Choroid plexus epithelial cell (primary cell): ENCODE measurements at places on chromosomes 4 and X.

DNA sequence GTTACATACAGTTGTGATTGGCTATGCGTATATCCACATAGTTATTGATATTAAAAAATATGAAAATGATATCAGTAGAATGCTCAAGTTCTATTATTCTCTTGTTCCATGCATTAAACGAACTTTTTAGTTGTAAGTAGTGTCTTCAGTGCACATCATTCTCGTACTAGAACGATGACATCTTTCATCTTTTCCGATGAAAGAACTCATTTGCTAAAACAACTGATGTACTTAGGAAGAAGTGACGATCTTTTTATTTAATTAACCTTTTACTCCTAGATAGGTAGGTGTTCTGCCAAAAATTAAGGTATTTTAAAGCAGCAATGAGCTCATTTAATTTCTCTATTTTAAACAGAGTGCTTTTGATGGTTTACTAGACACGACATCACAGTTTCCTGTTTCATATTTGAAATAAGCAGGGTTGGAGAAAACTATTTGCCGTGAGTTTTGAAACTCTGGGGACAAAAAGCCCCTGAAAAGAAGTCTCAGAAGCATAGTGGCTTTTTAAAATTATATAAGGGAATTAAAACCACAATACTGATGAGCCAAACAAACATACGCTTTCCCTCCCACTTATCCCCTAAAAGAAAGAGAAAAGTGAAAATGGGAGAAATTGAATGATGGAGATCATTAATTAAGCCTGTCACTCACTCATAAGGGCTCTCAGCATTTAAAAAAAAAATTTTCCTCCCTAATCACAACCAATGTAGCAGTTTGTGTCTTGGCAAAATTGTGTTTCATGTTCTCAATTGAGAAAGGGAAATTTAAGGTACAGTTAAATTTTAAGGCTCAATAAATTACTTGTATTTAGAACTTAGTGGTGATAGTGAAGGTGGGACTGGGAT is 25.6 kb downstream of the SPRY1 start:
- DNase-seq = no peak

GRCh38 chr4:7762376-7763030 is 177.2 kb downstream of the AFAP1 start:
- no peak for DNase-seq

DNA sequence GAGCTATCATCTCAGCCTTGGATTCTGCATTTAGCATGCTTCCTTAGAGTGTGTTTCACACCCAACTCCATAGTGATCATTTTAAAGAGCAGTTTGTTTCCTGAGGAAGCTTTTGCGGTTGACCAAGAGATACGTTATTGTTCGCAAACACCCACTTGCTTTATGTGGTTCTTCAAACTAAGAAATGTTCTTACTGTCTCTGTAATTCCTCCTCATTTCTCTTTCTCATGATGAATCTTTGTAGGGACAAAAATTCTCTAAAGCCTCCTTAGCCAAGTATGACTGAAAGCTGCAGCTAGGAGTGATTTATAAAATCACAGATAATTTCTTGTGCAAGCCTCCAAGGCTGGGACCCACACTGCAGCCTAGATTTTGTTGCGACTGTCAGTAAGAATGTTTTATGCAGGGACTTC is 10.0 kb downstream of the TNIP3 start:
- DNase-seq = no peak

DNA sequence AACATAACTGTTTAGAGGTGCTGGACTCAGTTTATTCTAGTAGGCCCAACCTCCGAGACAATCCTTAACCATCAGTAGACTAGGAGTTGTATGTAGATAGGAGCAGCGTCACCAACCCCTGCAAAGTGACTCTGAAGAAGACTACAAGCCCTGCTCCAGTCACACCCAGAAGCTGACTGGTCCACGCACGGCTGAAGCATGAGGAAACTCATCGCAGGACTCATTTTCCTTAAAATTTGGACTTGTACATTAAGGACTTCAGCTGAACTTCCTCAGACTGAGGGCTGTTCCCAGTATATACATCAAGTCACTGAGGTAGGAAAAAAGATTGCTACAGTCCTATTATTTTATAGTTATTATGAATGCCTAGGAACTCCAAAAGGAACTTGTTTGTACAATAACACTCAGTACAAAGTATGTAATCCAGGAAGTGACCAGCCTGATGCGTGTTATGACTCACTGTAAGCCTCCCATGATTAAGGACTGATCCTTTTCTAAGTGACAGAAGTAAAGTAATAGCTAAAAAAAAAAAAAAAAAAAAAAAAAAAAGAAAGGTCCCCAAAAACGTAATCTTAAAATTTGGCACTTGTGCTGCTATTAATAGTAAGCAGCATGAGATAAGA is 41.6 kb upstream of the UGT2B7 start:
- DNase-seq = peak; percentile 86

- DNase-seq = no peak
Observed at GRCh38 chrX:45422216-45422925, 221.7 kb upstream of the DIPK2B start.

DNA sequence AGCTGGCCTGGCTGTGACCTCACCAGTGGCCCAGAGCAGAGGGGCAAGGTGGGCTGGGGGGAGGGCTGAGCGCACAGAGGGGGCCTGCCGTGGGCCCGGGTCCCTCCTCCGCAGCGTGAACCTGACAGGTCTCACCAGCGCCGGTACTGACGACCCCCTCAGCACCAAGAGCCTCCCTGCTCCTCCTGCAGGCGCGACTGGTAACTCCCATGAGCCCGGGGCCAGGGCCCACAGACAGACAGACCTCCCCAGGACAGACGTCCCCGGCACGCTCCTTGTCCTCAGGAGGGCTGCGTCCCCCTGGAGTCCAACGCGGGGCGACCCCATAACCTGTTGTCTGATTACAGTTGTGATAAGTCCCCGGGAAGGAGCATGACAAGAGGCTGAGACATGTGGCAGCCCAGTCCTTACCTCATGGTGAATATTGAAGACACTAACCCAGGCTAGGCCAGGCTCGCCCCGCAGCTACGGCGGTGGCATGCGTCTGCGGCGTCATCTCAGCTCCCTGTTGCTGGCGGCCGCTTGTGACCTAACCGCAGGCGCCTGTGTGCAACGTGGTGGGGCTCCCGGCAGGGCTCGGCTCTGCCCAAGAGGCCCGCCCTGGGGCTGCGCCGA is 8.5 kb downstream of the AKAP17A start:
- DNase-seq = no peak

DNA sequence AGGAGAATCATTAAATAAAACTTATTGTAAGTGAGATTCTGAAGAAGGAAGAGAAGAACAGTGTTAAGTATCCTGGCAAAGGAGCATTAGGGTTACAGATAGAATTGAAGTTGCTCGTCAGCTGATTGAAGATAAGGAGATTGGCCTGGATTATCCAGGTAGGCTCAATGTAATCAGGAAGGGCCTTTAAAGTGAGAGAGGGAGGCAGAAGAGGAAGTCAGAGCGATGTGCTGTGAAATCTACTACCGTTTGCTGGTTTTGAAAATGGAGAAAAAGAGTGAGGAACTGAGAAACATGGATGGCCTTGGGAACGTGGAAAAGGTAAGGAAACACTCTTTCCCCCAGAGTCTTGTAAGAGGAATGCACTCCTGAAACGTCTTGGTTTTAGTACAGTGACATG is 245.7 kb downstream of the ANTXR2 start:
- no peak for DNase-seq

DNA sequence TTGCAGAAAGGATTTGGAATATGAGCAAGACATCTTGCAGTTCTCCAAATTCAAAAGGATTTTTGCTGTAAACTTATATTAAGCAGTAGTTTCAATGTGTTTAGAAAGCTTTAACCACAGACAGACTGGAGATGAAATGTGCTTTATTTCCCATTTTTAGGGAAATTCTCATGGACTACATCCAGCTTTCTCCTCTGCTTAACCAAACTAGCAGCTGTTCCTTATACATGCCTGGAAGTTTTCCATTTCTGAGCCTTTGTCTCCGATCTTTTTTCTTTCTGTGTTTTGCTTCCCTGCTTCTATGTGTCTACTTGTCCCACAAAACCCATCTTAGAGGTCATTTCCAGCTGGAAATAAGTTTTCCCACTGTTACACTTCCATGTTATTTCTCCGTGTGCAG is 41.6 kb downstream of the TMA16 start:
- no peak for DNase-seq

- DNase-seq = no peak
Observed at GRCh38 chr4:78863991-78864390, 75.2 kb downstream of the PAQR3 start.

GRCh38 chrX:47613082-47613481 is 6.6 kb downstream of the SYN1 start:
- DNase-seq = no peak

GRCh38 chr4:56389558-56389957 is 2.3 kb upstream of the AASDH start:
- no peak for DNase-seq

DNA sequence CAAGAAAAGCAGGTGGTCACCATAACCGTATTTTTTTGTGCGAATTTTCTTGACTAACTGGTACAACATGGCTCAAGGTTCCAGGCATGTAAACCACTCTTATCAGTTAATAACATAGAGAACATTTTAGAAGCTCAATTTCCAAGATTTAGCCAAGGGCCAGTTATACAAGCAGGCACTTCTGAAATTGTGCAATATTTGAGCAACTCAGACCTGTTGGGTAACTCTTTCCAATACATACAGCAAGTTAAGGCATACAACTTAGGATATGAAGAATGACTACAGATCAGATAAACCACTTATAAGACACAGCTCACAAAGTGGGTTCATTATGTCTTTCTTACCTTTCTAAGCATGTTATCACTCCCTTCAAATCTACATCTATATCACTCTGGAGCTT is 43.9 kb downstream of the ZNF280C start:
- peak; percentile 36 for DNase-seq

DNA sequence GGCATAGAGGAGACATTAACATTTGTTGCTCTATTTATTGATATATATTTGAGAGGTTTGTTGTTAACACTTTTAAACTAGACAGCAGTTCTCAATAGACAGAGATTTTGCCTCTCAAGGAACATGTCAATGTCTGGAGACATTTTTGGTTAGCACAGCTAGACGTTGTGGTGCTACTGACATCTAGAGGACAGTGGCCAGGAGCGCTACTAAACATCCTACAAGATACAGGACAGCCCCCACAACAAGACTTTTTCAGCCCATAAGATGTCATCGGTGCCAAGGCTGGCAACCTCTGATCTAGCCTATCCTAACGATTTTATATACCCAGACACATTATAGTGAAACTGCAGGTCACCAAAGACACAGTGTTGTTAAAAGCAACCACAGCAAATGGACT is 18.4 kb upstream of the CTSO start:
- DNase-seq = peak; percentile 79

DNA sequence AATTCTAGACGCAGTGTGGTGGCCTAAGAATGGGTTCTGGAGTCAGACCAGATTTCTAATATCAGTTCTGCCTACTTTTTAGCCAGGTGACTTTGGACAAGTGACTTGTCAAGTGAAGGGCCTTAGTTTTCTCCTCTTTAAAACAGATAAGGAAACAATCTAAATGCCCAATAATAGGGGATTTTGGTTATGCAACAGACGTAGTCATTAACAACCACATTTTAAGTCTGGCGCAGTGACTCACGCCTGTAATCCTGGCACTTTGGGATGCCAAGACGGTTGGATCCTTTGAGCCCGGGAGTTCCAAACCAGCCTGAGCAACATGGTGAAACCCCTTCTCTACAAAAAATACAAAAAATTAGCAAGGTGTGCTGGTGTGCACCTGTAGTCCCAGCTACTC is 2.1 kb upstream of the ZMYM3 start:
- no peak for DNase-seq

DNA sequence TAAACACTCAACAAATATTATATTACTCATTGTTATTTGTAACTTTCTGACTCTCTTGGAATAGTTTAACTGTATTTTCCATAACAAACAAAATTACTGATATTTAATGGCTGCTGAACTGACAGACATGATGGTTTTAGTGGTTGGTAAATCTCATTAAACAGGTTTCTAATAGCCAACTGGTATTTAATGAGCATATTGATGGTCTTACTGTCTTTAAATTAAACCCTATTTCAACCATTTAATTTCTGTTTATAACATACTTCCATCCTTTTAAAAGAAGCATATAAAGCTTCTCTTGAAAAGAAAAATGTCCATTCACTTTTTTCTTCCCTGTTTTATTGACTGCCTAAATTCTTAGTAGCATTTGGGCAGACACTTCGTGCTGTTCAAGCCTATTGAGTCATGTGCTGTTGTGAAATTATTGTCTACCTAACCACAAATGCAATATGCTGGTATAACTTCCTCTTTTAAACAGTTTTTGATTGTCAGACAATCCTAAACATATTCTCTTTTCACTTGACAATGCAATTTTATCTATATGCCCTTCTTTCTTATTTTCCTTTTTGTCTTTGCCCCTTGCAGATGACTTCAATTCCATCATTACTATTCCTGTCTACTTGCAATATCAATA is 163.9 kb upstream of the SLC7A11 start:
- DNase-seq = peak; percentile 83

DNA sequence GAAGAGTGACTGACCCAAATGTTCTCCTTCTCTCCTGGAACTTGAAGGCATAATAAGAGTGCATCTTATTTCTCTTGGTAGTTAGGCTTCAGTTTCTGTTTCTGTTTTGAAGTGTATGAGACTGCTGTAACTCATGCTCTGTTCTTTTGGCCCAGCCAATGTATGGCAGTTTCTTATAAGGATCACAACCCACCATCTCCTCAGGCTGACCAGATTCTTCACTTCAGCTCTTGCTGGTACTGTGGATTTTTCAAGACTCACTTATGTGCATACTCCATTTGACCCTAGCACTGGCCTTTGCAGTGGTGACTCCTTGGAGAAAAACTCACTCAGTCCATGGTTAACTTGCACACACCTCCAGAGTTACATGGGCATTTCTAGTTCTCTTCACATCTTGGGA is 9.6 kb upstream of the YTHDC1 start:
- DNase-seq = peak; percentile 25

DNA sequence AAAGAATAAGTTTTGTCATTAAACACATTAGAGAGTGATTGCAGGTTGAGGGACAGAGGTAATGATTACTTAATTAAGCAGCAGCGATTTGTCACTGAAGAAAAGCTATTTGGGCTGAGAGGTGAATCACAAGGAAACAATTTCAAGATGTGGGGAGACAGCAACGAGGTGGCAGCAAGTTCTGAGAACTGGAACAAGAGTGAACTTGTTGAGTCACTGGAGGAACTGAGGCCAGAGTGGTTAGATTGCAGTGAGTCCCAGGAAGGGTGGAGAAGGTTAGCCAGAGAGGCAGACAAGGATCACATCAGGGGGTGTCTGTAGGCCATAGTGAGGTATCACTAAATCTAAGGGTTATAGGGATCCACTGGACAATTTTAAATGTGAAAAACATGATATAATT is 57.9 kb upstream of the TMPRSS11A start:
- no peak for DNase-seq

DNA sequence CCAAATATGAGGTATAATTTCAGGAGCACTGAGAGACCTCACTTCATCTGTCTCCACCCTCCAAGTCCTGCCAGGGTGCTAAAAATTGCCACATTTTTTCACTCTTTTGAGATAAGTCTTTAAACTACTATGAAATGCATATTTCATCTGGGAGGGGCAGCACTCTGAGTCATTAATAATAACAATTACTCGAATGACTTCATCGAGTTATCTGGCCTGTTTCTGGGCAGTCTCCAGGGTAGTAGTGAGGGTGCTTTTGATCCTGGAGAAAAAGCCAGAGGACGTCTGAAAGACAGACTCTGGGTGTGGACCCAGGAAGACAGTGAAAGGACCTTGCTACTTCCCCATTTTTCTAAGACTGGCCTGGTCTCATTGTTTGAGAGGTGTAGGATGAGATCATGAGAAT is 42.3 kb upstream of the SRD5A3 start:
- peak; percentile 74 for DNase-seq

- DNase-seq = no peak
Observed at GRCh38 chr4:100786481-100786880, 268.7 kb upstream of the EMCN start.

- peak; percentile 10 for DNase-seq
Observed at GRCh38 chr4:164210377-164210776, 543.6 kb upstream of the SMIM31 start.
